Hippocampal formation (tissue), 2 donors: ENCODE measurements at places on chromosomes 4 and X.

DNA sequence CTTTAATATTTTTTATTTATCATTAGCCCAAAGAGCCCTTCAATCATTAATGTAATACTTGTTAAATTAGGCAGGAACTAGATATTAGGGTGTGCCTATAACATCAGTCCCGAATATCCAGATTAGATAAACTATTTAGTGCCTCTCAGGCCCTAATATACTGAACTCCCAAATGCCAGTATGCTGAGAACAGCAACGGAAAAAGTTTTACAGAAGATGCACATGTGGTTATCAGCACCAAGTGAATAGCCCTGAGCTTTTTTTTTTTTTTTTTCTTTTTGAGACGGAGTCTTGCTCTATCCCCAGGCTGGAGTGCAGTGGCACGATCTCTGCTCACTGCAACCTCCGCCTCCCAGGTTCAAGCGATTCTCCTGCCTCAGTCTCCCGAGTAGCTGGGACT is 13.0 kb upstream of the ELF2 start:
- DNase-seq = no peak

GRCh38 chr4:102627831-102628523 is 126.8 kb downstream of the NFKB1 start:
- DNase-seq = no peak

DNA sequence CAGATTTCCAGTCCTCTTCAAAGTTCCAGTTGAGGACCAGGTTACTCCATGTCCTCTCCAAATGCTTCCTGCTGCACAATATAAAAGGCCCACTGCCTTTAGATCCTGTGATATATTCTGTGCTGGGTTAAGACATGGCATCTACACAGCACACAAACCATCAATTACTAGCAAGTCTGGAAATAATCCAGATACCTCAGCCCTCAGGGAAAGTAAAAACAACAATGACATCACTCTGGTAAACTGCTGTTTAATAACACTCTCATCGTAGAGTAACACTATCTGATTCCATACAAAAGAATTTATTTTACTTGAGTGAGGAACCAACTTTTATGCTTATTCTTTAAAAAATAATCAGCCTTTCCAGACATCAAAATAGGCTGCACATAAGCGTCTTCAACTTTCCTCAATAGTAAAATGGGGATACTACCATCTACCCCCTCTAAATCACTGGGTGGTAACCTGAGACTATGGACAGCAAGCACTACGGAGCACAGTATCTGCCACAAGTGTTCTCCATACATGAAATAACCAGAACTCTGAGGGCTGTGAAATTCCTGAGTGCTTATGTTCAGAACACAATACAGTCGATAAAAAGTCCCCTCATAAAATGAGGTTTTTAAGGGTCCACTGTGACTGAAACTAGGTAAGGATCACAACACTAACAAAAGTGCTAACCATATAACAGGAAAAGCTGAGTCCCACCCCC is 53.4 kb downstream of the ABCG2 start:
- no peak for DNase-seq

DNA sequence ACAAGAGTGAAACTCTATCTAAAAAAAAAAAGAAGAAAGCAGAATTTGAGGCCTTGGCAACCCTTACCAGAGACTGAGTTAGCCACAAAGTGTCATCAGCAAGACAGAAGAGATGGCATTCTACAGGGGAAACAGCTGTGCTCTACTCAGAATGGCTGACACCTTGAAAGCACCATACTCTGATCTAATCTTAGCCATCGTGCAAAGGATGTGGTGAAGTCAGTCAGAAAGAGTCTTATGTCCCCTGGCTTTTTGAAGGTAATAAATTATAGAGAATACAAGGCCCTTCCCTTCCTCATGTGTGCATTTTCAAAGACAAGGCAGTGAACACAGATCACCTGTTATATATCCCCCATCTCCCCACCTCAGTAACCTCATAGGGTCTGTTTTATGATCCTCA is 13.2 kb downstream of the CLNK start:
- no peak for DNase-seq
